Cardiac muscle cell (in vitro differentiated cells and primary cell): ENCODE measurements at places on chromosomes 7 and 10. TPM values are rescaled to one million over a fixed set of nuclear protein-coding genes. Genes with fewer than 3 reads are reported as not detected.

- no peaks in the 10 kb centered on the region for H3K27me3 ChIP-seq
- peak overlapping the region; percentile 22 for H3K27ac ChIP-seq
- H3K4me3 ChIP-seq, result no peak overlapping the region
- peaks cover 25% of the 10 kb centered on the region for H3K4me1 ChIP-seq
- peak; percentile 68 for DNase-seq
- H3K36me3 ChIP-seq, result no peaks in the 10 kb centered on the region
Measured at GRCh38 chr10:132591166-132591971, 53.8 kb downstream of the INPP5A start.

DNA sequence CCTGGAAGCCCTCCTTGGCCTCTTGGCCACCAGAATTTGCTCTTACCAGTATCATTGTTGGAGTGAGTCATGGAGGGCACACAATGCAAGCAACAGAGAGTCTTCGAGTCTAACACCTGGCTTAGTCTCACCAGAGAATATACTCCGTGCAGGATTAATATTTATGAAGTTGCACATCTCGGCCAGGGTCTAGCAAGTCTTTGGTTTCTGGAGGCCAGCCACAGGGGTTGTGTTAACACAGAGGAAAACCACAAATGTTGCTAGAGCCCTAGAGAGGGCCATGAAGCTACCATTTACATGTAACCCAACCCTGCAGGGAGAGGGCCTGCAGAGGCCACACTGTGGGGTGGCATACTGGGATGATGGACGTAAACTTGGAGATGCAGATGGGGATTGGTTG is 71.8 kb downstream of the MTPN start:
- H3K27ac ChIP-seq, result no peak overlapping the region
- H3K27me3 ChIP-seq, result no peaks in the 10 kb centered on the region
- H3K36me3 ChIP-seq, result no peaks in the 10 kb centered on the region
- H3K4me1 ChIP-seq, result no peaks in the 10 kb centered on the region
- DNase-seq, result no peak
- no peak overlapping the region for H3K4me3 ChIP-seq

DNA sequence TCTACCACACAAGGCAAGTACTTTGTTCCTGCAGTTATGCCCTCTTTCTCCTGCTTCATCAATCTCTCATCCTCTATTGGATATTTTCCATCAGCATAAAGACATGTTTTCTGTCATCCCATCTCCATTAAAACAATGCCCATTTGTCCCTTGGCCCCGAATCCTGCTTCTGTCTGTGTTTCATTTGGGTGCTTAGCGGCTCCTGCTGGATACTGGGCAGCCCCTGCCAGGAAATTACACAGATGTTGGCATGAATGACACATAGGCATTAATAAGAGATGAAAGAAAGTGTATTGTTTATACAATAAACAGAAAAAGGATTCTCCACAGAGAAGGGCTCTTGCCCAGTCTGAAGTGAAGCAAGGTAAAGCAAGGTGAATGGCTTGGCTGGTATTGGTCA is 765.3 kb downstream of the REEP3 start:
- H3K4me1 ChIP-seq, result no peaks in the 10 kb centered on the region
- no peak overlapping the region for H3K27ac ChIP-seq
- no peak for DNase-seq
- H3K27me3 ChIP-seq, result no peaks in the 10 kb centered on the region
- no peaks in the 10 kb centered on the region for H3K36me3 ChIP-seq

Gene HOXA3
- 1.4 TPM in 2 replicates for polyA plus RNA-seq

- peak; percentile 51 for DNase-seq
- H3K4me1 ChIP-seq, result peaks cover 23% of the 10 kb centered on the region
- H3K4me3 ChIP-seq, result no peak overlapping the region
- no peaks in the 10 kb centered on the region for H3K27me3 ChIP-seq
Measured at GRCh38 chr10:44234483-44234875, 150.4 kb downstream of the CXCL12 start.

- peaks cover 30% of the 10 kb centered on the region for H3K36me3 ChIP-seq
- no peak for DNase-seq
Measured at GRCh38 chr10:86734207-86734988, 22.0 kb upstream of the BMPR1A start.

GRCh38 chr10:24969841-24970281 is 17.5 kb upstream of the PRTFDC1 start:
- no peaks in the 10 kb centered on the region for H3K4me1 ChIP-seq
- H3K36me3 ChIP-seq, result no peaks in the 10 kb centered on the region
- H3K4me3 ChIP-seq, result no peak overlapping the region
- no peak for DNase-seq
- H3K27ac ChIP-seq, result no peak overlapping the region
- no peaks in the 10 kb centered on the region for H3K27me3 ChIP-seq

DNA sequence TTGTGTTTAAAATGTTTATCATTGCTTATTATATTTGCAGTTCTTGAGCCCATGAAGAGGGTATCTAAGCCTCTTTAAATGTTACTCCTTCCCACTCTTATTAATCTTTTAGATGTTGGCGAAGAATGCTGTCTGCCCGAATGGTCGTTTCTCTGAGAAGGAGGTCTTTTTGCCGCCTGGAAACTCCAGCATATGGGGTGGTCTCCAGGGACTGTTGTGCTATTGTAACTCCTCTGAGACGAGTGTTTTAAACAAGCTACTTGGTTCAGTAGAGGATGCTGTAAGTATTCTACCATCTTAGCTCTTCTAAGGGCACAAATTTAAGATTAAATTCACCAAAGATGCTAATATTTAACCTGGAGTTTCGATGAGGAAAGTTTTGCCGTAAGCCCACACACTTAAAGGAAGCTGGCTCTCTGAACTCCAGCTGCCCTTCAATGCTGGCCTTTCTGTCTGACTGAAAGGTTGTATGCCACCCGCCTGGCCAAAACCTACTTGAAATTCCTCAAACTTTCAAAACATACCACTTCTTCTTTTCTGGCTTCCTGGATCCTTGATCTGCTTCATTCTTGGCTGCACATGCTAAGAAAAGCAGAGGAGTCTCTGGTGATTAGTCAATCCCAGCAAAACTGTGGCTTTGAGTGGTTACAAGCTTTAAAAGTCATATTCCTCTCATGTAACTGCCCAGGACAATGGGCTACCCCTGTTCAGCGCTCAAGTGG is 74.7 kb downstream of the ABCA13 start:
- H3K36me3 ChIP-seq, result no peaks in the 10 kb centered on the region
- DNase-seq, result no peak
- H3K27me3 ChIP-seq, result no peaks in the 10 kb centered on the region
- H3K4me3 ChIP-seq, result no peak overlapping the region
- no peaks in the 10 kb centered on the region for H3K4me1 ChIP-seq

DNA sequence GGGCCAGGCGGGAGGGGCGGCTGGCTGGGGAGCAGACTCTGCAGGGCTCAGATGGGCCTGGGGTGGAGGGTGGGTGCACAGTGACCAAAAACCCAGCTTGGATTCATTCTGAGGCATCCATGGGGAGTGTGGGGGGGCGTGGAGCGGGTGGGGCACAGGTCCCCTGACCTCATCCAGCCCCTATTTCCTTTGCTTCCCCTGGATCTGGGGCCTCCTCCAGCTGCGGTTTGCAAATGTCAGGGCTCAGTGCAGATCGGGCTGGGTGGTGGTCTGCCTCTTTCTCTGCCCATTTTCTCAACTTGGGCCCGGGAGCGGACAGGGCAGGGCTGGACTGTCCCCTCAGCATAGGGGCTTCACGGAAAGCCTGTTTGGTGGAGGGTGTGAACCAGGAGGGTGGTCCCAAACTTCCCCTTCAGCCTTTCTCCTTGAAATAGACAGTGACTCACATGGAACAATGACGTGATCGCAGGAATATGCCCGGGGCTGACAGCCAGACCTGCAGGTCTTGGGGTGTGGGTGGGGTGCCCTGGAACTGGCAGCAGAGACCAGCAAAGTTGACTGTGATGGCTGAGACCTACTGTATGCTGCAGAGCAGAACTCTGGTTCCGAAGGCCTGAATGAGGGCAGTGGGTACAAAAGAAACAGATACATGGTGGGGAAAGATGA is 72.9 kb upstream of the PODXL start:
- H3K27ac ChIP-seq, result no peak overlapping the region
- no peaks in the 10 kb centered on the region for H3K36me3 ChIP-seq
- DNase-seq, result no peak
- peaks cover 18% of the 10 kb centered on the region for H3K4me1 ChIP-seq

GRCh38 chr7:33193308-33193864 is 64.0 kb downstream of the BBS9 start:
- no peak overlapping the region for H3K27ac ChIP-seq
- no peaks in the 10 kb centered on the region for H3K27me3 ChIP-seq
- H3K4me1 ChIP-seq, result peaks cover 7% of the 10 kb centered on the region
- no peak overlapping the region for H3K4me3 ChIP-seq

GRCh38 chr7:749140-749551 is 22.1 kb upstream of the PRKAR1B start:
- H3K36me3 ChIP-seq, result no peaks in the 10 kb centered on the region
- peak overlapping the region; percentile 31 for H3K27ac ChIP-seq
- no peak overlapping the region for H3K4me3 ChIP-seq
- DNase-seq, result peak; percentile 42
- peaks cover 17% of the 10 kb centered on the region for H3K4me1 ChIP-seq

Gene TUBAL3
- not detected in 2 replicates for polyA plus RNA-seq

Gene CLIP2
- 9.4 and 11.1 TPM in 2 replicates for polyA plus RNA-seq

Gene AOAH
- not detected in 2 replicates for polyA plus RNA-seq

GRCh38 chr10:30436191-30436611 is 2.2 kb downstream of the MAP3K8 start:
- H3K4me3 ChIP-seq, result peak overlapping the region; percentile 59
- peaks cover 4% of the 10 kb centered on the region for H3K36me3 ChIP-seq
- peaks cover 32% of the 10 kb centered on the region for H3K4me1 ChIP-seq

- no peaks in the 10 kb centered on the region for H3K36me3 ChIP-seq
- H3K27me3 ChIP-seq, result no peaks in the 10 kb centered on the region
- H3K4me3 ChIP-seq, result no peak overlapping the region
- no peaks in the 10 kb centered on the region for H3K4me1 ChIP-seq
Measured at GRCh38 chr10:128912568-128913311, 554.3 kb upstream of the MGMT start.

Gene CTAGE8
- polyA plus RNA-seq, result 0.21 TPM in 1 of 2 replicates, not detected in the other

- no peak overlapping the region for H3K27ac ChIP-seq
- no peaks in the 10 kb centered on the region for H3K4me1 ChIP-seq
- DNase-seq, result no peak
Measured at GRCh38 chr10:62225362-62225761, 43.3 kb downstream of the RTKN2 start.

GRCh38 chr10:12835709-12836108 is 165.8 kb downstream of the CCDC3 start:
- no peak overlapping the region for H3K27ac ChIP-seq
- DNase-seq, result no peak
- H3K36me3 ChIP-seq, result no peaks in the 10 kb centered on the region

Gene MAT1A
- polyA plus RNA-seq, result 1.9 and 3.4 TPM in 2 replicates

Gene VAX1
- polyA plus RNA-seq, result not detected in 2 replicates

DNA sequence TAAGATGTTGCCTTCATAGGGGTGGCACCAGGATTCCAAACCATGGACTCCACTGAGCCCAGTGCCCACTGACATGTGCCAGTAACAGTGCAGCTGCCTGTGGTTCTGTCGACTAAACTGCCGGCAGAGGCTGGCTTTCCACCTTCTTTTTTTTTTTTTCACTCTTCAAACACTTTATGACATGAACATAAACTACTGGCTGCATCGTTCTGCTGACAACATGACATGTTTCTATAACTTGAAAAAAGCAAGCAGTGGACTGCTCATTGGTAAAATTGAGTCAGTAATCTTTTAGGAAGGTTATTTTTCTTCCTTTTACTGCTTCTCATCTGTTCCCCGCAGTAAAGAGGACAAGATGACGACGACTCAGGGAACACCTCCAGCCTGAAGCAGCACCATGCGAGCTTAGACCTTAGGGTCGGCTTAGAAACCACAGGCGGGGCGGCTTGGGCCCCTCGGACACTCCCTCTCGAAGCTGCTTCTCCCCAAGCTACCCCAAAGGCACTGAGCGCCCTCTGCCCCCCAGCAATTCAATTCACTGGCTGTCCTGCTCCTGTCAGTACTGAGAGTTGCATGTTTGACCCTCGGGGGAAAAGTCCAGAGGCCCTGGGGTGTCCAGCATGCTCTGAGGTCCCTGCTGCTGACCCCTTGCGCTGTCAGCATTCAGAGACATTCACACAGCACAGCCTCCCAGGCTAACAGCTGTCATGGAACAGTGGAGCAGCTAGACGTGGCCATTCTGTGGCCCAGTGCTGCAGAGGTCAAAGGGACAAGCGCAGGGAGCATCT is 112.5 kb downstream of the EGFR start:
- H3K36me3 ChIP-seq, result no peaks in the 10 kb centered on the region
- no peak overlapping the region for H3K27ac ChIP-seq
- H3K4me3 ChIP-seq, result no peak overlapping the region
- H3K4me1 ChIP-seq, result no peaks in the 10 kb centered on the region

Gene SYNPO2L
- 19.3 and 33.6 TPM in 2 replicates for polyA plus RNA-seq

GRCh38 chr10:6400821-6401465 is 179.1 kb downstream of the PRKCQ start:
- H3K4me3 ChIP-seq, result no peak overlapping the region
- H3K4me1 ChIP-seq, result peaks cover 8% of the 10 kb centered on the region
- no peaks in the 10 kb centered on the region for H3K27me3 ChIP-seq
- no peak for DNase-seq

Gene SERPINE1
- 1.9 and 5.7 TPM in 2 replicates for polyA plus RNA-seq

GRCh38 chr10:75034131-75034512 is 77.3 kb upstream of the SAMD8 start:
- peaks cover 16% of the 10 kb centered on the region for H3K36me3 ChIP-seq
- H3K4me3 ChIP-seq, result no peak overlapping the region
- H3K27me3 ChIP-seq, result no peaks in the 10 kb centered on the region
- peaks cover 10% of the 10 kb centered on the region for H3K4me1 ChIP-seq
- H3K27ac ChIP-seq, result no peak overlapping the region

GRCh38 chr10:75899816-75900390 is 468.5 kb downstream of the LRMDA start:
- peaks cover 24% of the 10 kb centered on the region for H3K4me1 ChIP-seq
- H3K27me3 ChIP-seq, result no peaks in the 10 kb centered on the region
- DNase-seq, result no peak

DNA sequence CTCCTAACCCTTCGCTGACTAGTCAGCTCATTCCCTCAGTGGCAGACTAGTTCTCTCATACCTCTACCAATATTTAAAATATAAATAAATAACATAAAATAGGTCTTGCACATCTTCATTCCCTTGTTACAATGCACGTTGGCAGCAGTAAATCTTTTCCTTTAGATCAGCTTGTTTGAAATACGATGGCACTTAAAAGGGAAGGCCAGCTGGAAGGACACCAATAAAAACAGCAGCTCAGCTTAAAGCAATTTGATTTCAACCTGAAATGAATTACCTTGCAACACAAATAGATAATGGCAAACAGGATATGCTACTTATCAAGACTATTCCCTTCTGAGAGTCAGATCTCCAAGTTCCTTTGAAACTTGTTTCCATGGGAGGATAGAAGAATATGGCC is 321.8 kb downstream of the GFRA1 start:
- no peak overlapping the region for H3K4me3 ChIP-seq
- H3K4me1 ChIP-seq, result peaks cover 5% of the 10 kb centered on the region
- no peak for DNase-seq
